ENCODE measurements at places on chromosomes 6 and 20.

DNA sequence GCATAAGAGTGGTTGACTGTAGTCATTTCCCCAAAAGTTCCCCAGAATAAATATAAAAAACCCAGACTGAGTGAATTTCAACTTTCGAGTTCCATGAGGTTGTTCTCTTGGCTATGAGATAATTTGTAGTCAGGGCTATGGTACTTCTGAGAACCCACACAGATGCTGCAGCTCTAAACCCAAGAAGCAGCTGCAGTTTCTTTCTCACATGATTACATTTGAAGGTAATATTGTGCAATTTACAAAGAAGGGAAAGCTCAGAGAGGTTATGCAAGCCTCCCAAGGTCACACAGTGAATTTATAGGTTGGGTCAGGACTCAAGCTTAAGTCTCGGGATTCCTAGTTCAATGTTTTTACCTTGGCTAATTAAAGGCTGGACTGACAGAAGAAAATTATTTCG, 29.7 kb upstream of the CD93 start:
- no peak for DNase-seq

- no peak for DNase-seq
These were observed 1.5 kb downstream of the APOBEC2 start for GRCh38 chr6:41054511-41054910.

- DNase-seq: no peak
These were observed 54.6 kb downstream of the FARS2 start for GRCh38 chr6:5315881-5316280.

GRCh38 chr20:49676581-49677291, 36.9 kb downstream of the B4GALT5 start:
- no peak for DNase-seq

- no peak for DNase-seq
These were observed 799.5 kb downstream of the QKI start for GRCh38 chr6:164214066-164214465.

DNA sequence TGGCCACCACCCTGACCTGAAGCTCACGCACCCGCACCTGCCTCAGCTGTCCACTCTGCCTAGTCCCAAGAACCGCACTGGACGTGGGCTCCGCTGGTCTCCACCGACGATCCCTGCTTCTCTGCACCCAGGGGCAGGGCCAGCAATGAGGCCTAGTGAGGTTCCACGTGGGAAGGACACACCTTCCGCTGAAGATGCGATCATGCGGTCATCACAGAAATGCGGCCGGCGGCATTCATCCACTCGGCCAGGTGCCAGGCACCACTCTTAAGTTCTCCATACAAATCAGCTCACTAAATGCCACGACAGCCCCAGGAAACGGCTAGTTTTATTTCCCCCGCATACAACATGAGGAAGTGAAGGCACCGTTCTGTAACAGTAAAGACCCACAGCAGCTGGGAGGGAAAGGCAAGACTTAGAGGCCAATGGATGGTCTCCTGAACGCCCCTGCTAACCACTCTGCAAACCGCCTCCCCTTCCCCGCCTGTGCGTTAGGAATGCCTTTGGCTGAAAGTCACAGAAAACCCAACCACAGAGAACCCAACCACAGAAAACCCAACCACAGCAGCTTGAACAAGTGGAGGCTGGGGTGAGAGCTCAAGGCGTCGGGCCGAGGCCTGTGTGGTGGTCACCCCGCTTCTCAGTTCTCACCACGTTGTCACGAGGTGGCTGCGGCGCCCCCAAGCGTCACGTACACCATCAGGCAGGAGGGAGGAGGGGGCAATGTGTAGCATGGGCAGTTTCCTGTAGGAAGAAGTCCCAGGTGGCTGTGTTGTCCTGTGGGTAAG, 204.4 kb downstream of the TAF4 start:
- DNase-seq: no peak

DNA sequence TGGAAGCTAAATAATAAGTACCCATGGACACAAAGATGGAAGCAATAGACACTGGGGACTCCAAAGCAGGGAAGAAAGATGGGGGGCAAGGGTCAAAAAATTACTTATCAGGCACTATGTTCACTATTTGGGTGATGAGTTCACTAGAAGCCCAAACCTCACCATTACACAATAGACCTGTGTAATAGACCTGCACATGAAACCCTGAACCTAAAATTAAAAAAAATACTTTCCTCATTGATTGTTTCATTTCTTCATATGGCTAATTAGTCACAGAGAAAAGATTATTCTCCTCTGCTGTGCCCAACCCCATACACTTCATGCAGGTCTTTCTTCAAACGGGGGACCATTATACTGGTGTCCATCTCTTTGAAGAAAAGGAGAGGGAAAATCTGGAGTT, 213.0 kb upstream of the DTNBP1 start:
- DNase-seq: no peak

- DNase-seq: no peak
These were observed 2.5 kb upstream of the FOXQ1 start for GRCh38 chr6:1309366-1309765.
